ENCODE measurements at places on chromosomes 11 and 22.

DNA sequence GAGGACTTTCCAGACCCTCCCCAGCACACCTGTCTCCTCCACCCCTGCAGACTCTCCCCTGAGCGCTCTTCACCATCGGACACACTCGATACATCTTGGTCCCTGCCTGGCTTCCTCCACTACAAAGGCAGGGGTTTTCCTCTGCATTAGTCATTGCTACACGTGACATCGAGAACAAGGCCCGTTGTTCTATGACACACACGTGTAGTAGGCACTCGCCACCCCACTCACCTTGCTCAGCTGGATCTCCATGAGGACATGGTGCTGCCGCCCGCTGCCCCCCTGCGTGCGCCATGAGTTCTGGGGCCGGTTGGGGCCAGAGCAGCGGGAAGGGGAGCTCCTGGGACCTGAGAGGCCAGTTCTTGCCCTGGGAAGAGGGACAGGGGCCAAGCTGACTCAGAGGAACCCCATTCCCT lies 16.7 kb downstream of the ATG2A start:
- no peak for DNase-seq

GRCh38 chr11:20090654-20091374 lies 69.5 kb downstream of the DBX1 start:
- DNase-seq: no peak

GRCh38 chr22:22229683-22230420 lies 14.7 kb upstream of the VPREB1 start:
- no peak for DNase-seq

GRCh38 chr11:122656073-122656630 lies 630 bp downstream of the UBASH3B start:
- DNase-seq: peak; percentile 75

GRCh38 chr11:2484576-2485125 lies 39.8 kb downstream of the KCNQ1 start:
- no peak for DNase-seq

DNA sequence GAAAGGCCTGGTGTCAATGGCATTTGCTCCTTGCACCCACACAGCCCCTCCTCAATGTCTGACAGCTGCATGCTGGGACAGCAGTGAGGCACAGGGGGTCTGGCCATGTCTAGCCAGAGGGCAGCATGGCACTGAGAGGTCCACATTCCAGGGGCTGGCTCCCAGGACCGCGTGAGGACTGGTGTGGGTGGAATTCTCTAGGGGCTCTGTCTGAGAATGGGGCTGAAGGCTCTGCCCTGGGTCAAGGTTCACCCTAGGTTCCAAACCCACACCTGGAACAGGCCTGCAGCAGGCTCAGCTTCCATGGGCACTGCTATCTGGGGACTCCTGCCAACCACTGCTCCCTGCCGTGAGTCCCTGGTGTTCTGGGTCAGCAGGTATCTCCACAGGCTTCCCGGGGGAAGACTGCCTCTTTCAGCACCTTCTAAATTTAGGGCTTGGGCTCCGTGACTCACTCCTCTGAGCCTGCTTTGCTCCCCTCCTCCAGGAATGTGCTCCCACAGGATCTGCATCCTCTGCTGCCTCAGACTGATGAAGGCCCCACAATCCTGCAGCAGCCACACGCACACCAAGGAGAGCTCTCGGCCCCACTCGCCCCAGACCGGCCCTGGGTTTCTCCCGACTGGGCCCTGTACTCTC lies 4.2 kb downstream of the STARD10 start:
- DNase-seq: peak; percentile 57

DNA sequence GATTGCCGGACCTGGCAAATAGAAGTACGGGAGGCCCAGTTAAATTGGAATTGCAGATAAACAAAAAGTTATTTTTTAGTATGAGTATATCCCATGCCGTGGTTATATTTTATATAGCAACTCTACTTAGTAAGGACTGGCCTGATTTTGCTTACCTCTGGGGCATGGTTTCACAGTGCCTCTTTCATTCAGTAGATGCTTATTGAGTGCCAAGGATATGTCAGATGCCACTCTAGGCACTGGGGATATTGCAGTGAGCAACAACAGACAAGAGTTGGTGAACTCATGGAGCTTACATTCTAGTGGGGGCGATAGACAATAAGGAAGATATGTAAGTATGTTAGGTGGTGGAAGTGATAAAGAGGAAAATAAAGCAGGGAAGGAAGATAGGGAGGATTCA lies 112.2 kb downstream of the TEAD1 start:
- DNase-seq: no peak

DNA sequence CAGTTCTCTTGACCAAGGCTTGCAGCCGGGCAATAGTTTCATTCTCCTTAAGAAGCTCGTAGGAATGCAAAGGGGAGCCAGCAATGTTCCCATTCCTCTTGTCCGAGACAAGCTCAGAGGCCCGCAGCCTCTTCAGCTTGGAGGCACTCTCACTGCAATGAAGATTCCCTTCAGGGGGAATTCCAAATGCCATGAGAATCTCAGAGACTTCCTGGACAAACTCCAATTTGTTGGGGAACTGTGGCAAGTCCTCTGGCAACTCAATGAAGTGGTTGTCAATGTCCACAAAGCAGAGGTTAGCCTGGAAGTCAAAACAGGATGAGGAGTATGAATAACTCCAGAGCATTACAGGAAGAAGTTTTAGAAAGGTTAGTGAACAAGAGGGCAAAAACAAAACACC lies 84.4 kb downstream of the DENND5A start:
- no peak for DNase-seq

DNA sequence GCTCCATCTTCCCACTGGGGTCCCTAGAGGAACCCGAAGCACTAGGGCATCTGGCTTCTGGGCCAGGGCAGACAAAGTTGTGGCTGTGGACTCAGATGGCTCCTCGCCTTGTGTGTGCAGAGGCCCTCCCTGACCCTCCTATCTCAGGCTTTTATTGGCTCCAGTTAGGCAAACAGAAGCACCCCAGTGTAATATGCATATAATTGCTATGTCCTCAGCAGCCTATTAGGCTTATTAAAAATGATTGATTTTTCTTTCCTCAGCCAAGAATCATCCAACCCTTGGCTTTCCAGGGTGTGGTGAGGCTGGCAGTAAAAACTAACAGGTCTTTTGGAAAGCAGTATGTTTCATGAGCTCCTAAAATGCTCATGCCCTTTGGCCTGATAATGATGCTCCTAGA lies 22.3 kb downstream of the UPB1 start:
- no peak for DNase-seq

- no peak for DNase-seq
Observed at GRCh38 chr11:16361108-16361865, 4.9 kb upstream of the SOX6 start.

DNA sequence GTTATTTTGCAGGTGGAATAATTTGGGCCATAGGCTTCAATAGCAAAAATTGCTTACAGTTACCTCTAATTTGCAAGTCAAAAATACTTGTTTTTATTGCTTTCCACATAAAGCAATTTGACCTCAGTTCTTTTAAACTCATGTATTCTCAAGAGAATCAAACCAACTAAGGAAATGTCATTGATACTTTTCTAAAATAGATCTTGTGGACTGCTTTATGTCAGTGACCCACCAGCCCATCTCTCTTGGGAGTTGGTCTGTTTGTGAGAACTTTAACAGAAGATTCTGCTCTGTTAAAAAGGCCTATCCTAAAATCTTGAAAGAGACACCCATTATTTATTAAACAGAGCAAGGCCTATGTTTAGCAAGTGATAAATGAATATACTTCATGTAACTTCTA lies 75.2 kb downstream of the DDIAS start:
- no peak for DNase-seq

GRCh38 chr11:117366875-117367274 lies 39.2 kb downstream of the CEP164 start:
- no peak for DNase-seq

DNA sequence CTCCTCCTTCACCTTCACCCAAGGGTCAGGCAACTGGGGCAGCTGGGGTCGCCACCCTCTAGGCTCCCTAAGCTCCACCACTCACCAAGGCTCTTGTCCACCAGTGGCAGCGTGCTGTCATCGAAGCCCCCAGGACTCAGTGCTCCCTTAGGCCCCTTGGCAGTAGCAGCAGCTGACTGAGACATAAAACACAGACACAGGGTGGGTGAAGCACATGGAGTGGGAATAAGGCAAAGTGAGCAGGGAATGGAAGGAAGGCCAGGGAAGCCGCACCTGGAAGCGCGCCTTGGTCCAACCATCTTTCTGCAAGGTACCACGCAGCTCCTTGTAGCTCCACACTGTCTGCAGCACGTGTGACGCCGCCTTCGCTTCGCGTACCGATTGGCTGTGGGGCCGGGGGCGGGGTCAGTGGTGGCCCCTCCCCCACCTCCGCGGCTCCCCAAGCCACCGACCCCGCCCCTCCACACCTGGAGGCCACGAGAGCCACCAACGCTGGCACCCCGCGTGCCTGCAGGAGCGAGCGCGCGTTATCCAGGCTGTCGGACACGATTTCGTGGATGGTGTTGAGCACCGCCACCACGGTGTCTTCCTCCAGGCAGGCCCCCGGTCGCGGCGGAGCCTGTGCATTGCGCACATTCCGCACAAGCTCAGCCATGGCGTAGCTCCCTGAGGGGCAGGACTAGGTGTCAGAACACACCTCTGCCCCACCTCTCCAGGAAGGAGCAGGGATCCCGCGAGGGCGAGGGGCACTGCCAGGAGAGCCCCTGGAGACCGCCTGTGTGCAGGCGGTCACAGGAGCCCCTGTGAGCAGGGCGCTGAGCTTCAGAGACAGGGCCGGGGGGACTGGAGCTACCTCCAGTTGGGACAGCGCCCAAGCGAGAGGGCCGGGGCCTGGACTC lies 31.3 kb upstream of the TXNRD2 start:
- DNase-seq: no peak

GRCh38 chr22:46070215-46070802 lies 80.0 kb upstream of the PPARA start:
- no peak for DNase-seq

DNA sequence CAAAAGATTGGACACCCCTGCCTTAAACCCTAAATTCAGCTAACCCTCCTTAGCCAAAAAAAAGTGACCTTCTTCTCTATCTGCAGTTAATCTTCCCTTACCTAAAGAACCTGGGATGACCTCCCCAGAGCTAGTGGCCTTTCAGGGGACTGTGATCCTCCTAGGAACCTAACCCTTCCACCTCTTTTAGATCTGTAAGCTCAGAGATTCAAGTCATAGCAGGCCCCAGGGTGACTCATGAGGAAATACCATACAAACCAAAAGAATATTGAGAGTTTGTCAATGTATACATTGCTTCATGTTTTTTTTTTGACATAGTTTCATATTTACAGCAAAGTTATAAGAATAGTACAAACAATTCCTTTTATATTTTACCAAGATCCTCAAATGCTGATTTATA lies 38.3 kb upstream of the CXCR5 start:
- DNase-seq: peak; percentile 35

GRCh38 chr11:123694551-123694950 lies 40.1 kb upstream of the SCN3B start:
- DNase-seq: no peak

- DNase-seq: no peak
Observed at GRCh38 chr11:99682646-99683045, 661.9 kb downstream of the CNTN5 start.

DNA sequence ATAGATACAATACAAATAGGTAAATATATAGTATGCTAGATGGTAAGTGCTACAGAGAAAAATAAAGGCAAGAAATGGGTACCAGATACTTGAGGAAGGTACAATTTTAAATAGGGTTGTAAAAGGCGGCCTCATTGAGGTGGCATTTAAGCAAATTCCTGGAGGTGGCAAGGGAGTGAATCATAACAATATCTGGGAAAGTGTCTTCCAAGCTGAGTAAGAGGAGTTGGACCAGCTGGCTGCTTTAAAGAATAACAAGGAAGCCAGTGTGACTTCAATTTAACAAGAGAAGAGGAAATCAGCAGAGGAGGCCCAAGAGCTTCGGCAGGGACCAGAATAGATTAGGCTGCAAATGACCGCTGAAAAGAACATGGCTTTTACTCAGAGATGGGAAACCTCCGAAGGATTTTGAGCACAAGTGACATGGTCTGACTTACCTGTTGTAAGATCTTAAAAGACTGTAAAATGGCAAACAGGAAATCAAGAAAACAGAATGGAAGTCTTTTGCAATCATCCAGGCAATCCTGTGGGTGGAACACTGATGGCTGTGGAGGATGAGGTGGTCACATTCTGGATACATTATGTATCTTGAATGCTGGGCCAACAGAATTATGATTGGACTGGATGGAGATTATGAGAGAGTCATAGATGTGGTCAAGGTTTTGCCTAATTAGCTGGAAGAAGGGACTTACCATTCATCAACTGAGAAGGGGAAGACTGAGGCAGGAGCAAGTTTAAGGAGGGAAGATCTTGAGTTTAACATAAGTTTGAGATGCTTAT lies 77.2 kb downstream of the RDX start:
- DNase-seq: no peak

DNA sequence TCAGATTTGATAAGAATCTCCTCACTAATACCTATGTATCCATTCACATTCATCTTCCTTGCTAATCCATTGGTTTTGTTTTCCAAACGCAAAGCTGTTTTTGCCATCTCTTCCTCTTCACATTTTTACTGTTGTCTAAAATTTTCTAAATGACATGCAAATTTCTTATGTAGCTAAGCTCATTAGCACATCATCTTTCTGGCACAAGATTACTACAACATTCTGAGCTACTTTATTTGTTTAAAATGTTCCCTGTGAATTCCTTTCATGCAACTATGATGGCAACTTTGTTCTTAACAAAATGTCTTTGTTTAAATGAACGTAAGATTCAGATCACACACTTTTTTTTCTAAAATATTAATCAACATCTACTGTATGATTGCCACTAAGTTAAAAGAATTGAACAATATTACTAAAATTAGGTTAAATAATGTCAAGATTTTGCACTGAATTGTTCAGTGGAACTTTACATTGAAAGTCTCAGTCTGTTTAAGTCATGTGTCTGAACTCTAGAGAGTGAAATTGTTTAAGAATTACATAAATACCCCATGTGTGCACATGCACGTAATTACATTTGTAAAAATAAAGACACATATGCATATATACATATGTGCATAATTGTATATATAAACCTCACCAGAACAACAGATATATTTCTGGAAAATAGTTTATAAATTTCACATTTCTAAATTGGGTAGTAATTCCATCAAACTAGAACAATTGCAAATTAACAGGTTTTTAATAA lies 688.4 kb downstream of the CNTN5 start:
- no peak for DNase-seq

DNA sequence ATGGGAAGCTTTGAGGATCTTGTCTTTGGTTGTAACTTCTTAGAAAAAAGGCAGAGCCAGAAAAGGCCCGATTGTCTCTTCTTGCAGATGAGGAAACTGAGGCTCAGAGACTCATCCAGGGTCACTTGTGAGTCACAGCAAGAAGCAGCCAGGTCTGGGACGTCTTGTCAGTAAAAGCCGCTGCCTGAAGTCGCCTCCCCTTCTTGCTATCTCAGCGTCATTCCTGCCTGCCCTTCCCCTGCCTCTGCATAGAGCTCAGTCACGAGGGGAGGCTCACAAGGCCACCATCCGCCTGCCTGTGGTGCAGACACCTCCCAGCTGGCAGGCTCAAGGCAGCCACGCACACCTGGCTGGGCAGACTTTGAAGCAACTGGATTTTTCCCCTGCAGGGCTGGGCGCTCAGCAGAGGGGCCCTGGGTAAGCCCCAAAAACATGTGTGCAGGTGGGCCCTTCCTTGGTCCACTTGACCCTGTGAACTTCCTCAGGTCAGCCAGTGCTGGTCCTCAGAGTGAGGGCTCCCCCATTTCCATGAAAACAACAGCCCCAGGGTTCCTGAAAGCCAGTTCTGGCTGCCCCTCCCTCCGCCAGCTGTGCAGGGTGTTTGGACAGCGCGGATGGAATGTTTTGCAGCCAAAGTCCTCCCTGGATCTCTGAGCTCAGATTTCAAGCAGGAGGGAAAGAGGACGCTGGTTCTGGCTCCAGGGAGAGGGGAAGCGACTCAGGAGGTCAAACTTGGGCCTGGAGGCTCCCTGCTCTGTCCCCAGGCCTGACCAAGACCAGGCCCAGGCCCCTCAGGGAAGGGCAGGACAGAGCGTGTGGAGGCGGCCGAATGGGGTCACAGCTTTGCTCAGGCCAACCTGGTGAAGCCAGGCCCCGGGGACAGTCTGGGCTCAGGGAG lies 6.0 kb upstream of the RAB3IL1 start:
- DNase-seq: peak; percentile 68
